ENCODE measurements at places on chromosomes 5 and 9.

GRCh38 chr9:131597246-131597645 is 51.9 kb downstream of the PRRT1B start:
- DNase-seq, result no peak

- no peak for DNase-seq
These were observed 58.1 kb downstream of the LRSAM1 start for GRCh38 chr9:127509261-127509954.

GRCh38 chr9:138050472-138051330 is 173.1 kb downstream of the CACNA1B start:
- no peak for DNase-seq

DNA sequence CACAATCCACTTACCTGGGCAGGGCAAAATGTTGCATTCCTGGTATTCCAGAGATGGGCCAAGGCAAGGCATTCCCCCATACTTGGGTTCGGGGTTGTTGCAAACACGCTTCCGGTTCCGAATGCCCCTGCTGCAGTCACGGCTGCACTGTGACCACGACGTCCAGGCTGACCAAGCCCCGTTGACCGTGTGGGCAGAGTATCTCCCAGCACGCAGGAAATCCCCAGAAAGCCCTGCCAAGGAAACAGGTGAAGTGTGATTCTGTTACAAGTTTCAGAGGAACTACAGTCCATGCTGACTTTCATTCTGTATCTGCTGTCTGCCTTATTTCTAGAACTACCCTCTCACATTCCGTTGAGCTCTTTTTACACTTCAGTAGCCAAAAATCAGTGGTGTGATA is 483.0 kb downstream of the SEMA5A start:
- DNase-seq, result no peak

DNA sequence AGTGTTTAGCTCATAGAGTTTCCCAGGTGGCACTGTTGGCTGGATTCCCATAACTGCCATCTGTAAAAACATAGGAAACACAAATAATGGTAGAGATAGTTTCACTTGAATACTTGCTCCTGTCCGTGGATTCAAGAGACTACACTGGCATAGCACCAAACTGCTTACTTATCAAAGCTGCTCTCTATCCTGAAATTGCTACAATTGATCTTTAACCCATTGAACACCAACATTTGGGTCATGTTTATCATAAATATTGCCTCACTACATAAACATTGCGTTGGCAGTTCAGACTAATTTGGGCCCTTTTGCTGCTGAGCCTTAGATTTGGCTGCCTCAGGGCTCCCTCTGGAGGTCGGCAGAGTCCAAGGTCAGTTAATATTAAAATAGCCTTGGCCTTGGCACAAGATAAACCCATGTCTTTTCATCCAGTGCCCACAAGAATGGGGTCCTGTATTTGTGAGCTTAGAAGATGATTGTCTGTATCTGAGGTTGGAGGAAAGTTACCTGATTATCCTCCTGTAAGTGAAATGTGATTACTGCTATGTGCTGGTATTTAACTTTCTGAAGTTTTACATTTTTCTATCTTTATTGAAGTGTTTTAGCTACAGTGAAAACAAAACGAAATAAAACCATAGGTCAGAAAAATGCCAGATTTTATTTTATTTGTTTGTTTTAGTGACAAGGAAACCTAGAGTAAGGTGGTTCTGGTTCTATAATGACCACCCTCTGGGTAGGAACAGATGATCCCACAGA is 4.0 kb upstream of the RANBP3L start:
- DNase-seq, result no peak

DNA sequence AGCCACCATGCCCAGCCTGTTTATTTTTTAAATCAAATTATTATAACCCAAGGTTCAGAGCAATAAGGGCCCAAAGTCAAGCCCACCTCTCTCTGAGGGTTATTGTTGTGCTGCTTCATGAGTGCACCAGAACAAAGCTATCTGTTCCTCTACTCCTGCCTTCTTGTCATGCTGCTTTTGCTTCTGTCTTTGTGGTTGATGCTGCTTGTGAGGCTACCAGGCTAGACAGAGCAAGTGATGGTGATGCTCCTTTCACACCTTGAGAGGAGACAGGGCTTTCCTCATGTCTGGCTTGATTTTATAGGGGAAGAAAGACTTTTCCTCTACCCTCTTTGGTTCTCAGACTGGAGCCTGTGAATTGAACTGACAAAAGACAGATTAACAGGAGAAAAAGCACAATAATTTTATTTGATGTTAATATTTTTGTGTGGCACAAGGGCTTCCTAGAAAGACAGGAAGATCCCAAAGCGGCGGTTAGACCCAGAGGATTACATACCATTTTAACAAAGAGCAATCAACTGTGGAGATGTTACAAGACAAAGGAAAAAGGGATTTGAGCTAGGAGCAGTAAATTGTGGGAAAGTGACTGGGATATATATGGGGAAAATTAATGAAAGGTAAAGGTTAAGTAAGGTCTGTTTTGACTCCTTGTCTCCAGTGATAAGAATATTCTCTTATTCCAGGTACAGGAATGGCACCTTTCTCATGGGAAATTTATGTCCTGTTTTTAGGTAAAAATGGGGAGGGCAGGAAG is 4.4 kb upstream of the CD180 start:
- no peak for DNase-seq

- no peak for DNase-seq
These were observed 4.3 kb downstream of the ARRDC3 start for GRCh38 chr5:91378752-91379211.

- DNase-seq, result no peak
These were observed 3.6 kb downstream of the RNF130 start for GRCh38 chr5:180067986-180068385.

DNA sequence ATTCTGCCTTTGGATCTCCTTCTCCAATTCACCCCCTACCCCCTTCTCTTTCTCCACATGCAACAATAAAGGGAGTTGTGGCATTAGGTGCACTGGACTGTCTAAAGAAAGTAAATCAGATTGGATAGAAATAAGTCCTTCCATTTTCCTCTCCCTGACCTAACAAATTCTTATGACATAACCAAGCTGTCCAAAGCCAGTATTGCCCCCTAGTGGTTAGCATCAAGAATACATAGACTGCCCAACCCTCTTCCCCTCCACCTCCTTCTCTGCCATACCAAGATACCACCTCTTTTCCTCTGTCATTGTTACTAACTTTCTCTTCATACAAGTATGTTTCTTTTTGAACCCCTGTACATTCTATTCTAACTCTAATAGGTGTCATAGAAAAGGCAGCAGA is 45.7 kb downstream of the PPARGC1B start:
- DNase-seq, result no peak

DNA sequence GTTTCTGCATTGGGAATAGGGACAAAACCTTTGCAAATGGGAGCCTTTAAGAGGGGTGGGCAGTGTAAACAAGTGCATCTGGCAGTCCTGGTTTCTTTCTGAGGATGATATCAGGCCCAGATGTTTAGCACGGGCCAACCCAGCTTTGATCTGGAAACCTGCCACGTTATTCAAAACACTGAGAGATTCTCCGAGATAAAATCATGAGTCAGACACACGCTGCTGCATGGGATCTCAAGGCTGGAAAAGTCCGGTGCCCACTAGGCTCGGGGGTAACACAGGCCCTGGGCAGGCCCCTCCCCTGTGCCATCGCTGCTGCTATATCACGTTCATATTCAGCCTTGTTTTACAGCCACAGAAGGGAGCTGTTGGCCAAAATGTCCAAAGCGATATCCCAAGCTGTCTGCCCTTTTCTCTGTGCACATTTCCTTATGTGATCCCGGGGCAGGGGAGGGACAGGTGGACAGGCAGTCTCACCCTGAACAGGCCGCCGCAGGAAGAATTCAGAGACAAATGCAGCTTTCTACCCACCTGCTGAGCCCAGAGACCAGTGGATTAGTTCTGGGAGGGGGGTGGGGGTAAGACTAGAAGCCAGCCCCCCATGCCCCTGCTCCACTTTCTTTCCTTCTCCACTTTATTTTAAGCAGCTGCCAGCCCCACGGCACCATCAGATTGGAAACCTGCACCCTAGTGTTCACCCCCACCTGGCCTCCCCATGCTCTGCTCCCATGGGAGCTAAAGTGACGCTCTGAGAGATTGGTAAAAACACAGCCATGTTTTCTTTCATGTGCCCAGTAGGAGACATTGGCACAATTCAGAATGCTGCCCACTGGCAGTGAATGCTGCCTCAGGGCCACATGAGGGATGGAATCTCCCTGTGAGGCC is 63.1 kb downstream of the TMOD1 start:
- no peak for DNase-seq

GRCh38 chr5:78830528-78831046 is 154.5 kb downstream of the ARSB start:
- no peak for DNase-seq

GRCh38 chr9:27037499-27037898 is 32.0 kb upstream of the LRRC19 start:
- DNase-seq, result no peak

GRCh38 chr9:68941780-68942459 is 72.0 kb downstream of the PRKACG start:
- no peak for DNase-seq

GRCh38 chr9:75532233-75533050 is 358.0 kb upstream of the PCSK5 start:
- no peak for DNase-seq

Data from activated T-cell treated with anti-CD3 and anti-CD28 coated beads for 1 hour (primary cell).